Stimulated activated naive B cell treated with anti-CD40 and anti-IgM and Interleukin-4, amounts not matched to agents 10 μg/mL and 1 μg/mL and 100 μg/mL, for 72 hours (primary cell): ENCODE measurements at places on chromosomes 1 and 21.

GRCh38 chr1:191643060-191643459 is 515.2 kb upstream of the RGS18 start:
- no peak for DNase-seq

- DNase-seq: no peak
Observed at GRCh38 chr1:45669859-45670655, 16.3 kb downstream of the GPBP1L1 start.

DNA sequence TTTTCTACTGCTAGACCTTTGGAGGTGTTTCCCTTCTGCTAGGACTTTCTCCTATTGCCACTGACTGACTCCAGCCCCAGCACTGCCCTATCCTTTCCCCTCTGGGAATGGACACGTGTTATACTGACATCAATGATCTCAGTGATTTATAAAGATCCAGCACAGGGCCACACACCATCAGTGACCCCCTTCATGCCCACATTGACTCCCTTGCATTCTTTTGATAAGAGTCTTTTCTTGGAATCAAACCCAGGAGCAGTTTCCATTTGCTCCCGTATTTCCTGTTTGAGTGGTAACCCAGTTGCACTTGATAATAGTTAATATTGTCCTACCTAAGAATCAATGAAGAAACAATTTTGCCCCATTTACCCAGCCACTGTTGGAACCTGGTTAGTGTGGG is 501.0 kb upstream of the USP24 start:
- no peak for DNase-seq

DNA sequence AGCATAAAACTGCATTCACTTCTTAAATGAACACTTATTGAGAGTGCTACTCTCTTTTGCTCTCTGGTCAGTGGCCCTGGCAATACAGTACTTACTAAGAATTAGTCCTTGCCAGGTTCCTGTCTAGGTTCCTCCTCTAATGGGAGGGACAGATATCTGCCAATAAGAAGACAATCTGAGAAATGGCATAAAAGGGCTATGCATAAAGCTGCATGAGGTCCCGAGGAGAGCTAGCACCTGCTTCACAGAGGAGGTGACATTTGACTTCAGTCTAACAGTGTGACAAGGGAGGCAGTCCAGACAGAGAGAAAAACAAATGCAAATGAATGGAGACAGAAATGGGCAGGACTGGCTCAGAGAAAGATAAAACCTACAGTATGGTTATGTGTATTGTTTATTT is 357.1 kb upstream of the SGIP1 start:
- no peak for DNase-seq

DNA sequence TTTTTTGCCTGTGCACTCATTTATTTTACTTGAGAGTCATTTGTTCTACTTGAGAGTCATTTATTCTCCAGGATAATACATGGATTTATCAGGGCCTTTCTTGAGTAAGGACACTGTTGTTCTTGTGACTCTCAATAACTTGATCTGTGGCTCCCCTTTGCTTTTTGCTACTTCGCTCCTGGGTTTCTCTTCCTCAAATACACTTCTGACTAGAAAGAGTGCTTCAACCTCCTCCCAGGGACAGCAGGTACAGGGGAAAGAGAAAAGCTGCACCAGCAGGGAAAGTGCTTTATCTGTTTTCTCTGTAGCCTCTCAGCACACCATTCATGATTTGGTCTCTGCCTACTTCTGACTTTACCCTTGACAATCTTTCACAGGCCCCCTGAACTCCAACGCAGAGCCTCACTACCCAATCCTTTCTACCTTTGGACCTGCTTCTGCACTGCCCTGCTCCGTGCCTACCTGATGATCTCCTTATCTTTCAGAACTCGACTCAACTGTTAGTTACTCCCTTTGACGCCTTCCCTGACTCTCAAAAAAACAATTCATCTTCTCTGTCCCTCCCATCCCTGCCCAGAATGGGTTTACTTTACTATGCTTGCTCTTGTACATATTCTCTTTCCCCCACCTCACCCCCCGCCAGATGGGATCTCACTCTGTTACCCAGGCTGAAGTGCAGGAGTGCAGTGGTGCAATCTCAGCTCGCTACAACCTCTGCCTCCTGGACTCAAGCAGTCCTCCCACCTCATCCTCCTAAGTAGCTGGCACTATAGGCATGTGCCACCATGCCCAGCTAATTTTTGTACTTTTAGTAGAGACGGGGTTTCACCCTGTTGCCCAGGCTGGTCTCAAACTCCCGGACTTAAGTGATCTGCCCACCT is 15.6 kb upstream of the PIGM start:
- DNase-seq: no peak
